Hepatic stellate cell (primary cell): ENCODE measurements at places on chromosomes 4 and X.

- no peak for DNase-seq
These were observed 43.5 kb downstream of the SRPX2 start for GRCh38 chrX:100687546-100687945.

DNA sequence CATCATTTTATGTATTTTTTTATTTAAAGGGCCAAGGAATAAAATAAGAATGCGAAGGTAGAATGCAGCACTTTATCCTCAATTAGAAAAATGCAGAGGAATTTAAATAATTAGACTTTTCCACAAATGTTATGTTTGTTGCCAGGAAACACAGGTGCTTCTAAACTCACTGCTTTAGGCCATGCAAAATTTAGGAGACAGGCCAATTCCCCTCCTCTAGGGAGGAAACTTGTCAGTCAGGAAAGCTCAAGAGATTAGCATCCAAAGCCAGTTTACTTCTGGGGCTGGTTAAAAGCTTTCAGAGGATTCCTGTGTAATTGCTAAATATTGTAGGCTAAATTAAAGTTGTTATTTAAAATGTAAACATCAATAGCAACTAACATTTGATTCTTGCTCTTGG is 124.5 kb downstream of the DMD start:
- no peak for DNase-seq

DNA sequence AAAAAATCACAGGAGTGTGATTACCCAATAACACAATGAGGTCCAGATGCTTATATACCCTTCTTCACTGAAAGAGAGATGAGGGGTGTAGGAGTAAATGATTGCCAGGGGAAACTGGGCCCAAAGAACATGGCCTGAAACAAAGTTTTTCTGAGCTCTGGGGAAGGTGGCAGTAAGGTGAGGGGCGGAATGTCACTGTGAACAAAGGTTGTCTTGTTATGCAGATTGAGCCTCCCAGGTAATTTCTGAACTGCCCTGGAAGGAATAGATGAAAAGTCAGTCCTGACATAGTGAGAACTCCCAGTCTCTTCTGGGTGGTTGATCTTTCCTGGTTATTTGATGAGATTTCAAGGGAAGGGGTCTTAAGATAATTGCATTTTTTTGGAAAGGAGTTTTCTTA is 2.5 kb upstream of the TMEM47 start:
- DNase-seq: no peak

GRCh38 chr4:147530723-147531122 is 49.8 kb downstream of the EDNRA start:
- DNase-seq: no peak

- DNase-seq: no peak
These were observed 7.8 kb downstream of the GUCY1B1 start for GRCh38 chr4:155766622-155767021.

DNA sequence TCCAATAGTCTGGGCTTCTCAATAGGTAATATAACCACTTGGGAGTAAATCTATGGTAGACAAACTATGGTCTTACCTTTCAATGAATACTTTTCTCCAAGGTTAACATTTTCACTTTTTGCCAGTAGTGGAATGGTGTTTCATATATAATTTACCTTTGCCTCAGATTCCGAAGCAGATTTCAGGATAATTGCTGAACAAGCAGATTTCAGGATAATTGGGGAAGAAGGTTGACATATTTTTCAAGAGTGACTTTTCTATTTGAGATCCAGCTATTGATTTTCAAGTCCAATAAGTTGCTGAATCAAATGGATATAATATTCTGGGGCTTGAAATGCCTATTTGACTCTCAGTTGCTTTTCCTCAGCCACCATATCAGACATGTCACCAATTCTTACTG is 63.6 kb downstream of the SYTL5 start:
- no peak for DNase-seq

DNA sequence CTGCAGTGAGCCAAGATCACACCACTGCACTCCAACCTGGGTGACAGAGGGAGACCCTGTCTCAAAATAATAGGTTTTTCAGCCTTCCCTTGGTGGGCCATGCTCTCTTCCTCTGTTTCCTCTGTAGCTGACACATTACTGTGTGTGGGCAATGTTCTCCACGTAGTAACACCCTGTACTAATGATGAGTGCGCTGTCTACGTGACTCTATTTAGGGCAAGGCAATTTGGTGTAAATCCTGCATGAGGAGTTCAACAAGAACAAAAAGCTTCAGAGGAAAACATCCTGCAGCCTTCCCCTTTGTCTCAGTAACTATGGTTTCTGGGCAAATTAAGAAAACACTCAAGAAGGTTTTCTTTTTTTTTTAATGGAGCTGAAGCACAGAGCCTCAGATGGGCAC is 24.4 kb upstream of the JAKMIP1 start:
- no peak for DNase-seq
